ENCODE measurements at places on chromosomes 1 and 21.

DNA sequence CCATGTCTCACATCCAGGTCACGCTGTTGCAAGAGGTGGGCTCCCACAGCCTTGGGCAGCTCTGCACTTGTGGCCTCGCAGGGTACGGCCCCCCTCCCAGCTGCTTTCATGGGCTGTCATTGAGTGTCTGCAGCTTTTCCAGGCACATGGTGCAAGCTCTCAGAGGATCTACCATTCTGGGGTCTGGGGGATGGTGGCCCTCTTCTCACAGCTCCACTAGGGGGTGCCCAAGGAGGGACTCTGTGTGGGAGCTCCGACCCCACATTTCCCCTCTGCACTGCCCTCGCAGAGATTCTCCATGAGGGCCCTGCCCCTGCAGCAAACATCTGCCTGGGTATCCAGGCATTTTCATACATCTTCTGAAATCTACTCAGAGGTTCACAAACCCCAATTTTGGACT lies 219.4 kb downstream of the LRRC7 start:
- DNase-seq, result no peak

- no peak for DNase-seq
Observed at GRCh38 chr1:173413271-173413707, 63.8 kb upstream of the PRDX6 start.

GRCh38 chr21:44681152-44681551 lies 811 bp downstream of the KRTAP12-1 start:
- DNase-seq, result no peak

- DNase-seq, result no peak
Observed at GRCh38 chr1:229159668-229160544, 111.0 kb upstream of the RAB4A start.

GRCh38 chr21:46220275-46220810 lies 8.2 kb downstream of the LSS start:
- no peak for DNase-seq

- no peak for DNase-seq
Observed at GRCh38 chr1:217681806-217682205, 50.7 kb downstream of the SPATA17 start.

GRCh38 chr21:27192281-27192949 lies 225.5 kb upstream of the ADAMTS5 start:
- DNase-seq, result no peak

GRCh38 chr21:17610911-17611310 lies 1.8 kb downstream of the BTG3 start:
- peak; percentile 22 for DNase-seq

DNA sequence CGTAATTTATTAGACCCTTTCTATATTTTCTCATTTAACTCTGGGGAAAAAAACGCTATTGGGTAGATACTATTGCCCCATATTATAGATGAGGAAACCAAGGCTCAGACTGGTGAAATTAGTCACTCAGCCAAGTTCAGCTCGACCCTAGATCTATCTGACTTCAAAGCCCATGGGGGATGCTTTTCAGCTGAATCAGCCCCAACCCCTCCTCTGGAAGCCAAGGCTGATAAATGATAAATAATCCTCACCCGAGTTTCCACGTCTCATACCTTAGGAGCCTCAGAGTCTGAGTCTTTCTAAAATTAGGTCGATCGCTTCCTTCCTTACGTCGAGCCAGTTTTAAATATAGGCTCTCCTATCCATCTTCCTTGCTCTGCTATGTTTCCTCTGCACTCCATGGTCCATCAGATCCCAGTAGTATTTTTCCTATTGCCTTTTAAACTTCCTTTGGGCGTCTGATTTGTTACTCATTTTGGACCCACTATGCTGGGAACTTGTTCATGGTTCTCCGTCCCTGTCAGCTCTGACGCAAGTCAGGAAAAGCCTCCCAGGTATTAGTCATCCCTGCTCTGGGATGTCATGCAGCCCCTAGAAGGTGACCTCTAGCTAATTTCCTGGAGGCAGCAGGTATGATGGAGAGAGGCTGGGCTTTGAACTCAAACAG lies 122.8 kb downstream of the PLPP3 start:
- DNase-seq, result peak; percentile 50

GRCh38 chr1:71979882-71980281 lies 302.5 kb downstream of the NEGR1 start:
- no peak for DNase-seq

GRCh38 chr1:225347123-225347683 lies 80.6 kb downstream of the LBR start:
- DNase-seq, result no peak

- DNase-seq, result peak; percentile 58
Observed at GRCh38 chr1:99481391-99481996, 164.4 kb upstream of the PALMD start.

DNA sequence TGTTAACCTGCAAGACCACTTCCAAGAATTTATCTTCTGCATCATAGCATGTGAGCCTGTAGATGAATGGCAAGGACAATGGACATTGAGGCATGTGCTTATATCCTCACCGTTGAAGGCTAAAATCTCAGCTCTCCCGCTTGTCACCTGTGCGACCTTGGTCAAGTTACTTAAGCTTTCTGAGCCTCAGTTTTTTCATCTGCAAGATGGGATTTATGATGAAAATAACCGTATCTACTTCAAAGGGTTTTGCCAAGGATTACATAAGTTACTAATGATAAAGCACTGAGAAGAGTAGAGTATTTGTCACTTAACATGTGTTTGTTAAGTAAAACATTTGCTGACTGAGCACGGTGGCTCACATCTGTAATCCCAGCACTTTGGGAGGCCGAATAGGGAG lies 14.9 kb downstream of the RAP1GAP start:
- no peak for DNase-seq

DNA sequence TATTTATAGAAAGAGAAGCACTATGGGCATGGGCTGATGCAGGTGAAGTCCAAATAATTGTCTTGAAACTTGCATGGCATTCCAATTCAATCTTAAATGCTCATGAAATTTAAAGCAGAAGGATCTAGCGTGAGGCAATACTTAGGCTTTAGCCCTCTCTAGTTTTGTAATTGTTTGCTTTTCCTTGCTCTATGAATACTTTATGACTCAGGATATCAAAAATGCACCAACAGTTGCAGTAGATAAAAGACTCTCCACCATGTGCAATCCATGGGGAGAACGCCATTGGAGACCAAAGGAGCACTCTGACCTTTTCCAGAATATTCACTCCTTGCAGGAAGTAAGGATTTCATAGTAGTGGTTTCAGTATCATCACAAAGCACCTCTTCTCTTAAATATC lies 436.4 kb downstream of the LRRIQ3 start:
- no peak for DNase-seq

DNA sequence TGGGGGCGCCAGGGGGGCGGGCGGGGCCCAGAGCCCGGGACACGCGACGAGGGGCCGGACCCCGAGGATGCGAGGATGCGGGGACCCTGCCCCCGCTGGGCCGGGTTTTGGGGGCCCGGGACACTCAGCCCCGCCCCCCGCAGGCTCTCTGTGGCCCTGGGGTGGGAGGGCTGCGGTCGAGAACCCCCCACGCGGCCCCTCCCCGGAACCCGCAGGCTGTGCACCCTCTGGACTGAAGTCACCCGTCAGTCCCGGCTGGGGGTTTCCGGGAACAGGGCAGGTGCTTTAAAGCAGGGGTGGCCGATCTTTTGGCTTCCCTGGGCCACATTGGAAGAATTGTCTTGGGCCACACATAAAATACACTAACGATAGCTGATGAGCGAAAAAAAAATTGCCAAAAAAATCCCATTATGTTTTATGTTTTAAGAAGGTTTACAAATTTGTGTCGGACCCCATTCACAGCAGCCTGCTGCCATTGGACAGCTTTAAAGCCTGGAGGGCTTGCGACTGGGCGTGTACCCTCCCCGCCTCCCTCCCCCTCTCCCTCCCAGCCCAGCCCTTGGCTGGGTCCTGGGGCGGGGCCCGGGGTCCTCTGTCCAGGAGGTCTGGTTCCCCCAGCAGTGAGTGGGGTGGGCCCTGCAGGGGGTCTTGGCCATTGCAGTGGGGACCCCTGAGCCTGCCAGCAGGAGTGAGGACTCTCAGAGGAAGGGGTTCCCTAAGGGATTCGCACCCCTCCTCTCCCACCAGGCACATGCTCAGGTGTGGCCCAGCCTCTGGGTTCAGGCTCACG lies 21.6 kb upstream of the C1orf159 start:
- no peak for DNase-seq

DNA sequence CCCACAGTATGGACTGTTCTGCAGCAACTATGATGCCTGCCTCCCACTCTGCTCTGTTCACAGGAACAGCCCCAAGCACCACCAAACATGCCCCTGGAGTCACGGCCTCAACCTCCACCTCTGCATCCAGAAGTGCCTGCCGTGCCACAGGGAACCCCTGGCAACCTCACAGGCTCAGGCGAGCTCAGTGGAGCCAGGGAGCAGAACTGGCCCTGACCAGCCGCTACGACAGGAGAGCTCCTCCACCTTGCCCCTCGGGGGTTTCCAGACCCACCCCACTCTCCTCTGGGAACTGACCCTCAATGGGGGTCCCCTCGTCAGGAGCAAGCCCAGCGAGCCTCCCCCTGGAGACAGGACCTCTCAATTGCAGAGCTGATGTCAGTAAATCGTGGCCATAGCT lies 13.0 kb downstream of the MRAP start:
- no peak for DNase-seq

DNA sequence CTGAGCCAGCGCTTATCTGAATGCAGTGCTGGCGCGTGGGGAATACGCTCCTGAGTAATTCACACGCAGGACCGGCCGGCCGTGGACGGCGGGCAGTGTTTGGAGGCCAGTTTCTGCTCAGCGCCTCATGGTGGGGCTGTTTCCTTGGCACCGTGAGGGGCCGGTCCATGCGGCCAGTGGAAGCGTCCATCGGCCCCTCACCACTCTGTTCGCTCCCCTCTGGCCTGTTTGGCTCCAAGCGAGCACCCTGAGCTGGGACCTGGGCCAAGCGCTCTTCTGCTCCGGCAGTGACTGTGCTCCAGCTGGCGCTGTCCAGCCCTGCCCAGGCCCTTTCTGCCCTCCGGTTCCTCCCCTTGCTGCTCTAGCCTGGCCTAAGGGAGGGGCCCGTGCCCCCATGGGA lies 16.3 kb upstream of the PLCH2 start:
- peak; percentile 11 for DNase-seq

GRCh38 chr1:160264795-160265307 lies 2.5 kb upstream of the DCAF8 start:
- DNase-seq, result no peak

DNA sequence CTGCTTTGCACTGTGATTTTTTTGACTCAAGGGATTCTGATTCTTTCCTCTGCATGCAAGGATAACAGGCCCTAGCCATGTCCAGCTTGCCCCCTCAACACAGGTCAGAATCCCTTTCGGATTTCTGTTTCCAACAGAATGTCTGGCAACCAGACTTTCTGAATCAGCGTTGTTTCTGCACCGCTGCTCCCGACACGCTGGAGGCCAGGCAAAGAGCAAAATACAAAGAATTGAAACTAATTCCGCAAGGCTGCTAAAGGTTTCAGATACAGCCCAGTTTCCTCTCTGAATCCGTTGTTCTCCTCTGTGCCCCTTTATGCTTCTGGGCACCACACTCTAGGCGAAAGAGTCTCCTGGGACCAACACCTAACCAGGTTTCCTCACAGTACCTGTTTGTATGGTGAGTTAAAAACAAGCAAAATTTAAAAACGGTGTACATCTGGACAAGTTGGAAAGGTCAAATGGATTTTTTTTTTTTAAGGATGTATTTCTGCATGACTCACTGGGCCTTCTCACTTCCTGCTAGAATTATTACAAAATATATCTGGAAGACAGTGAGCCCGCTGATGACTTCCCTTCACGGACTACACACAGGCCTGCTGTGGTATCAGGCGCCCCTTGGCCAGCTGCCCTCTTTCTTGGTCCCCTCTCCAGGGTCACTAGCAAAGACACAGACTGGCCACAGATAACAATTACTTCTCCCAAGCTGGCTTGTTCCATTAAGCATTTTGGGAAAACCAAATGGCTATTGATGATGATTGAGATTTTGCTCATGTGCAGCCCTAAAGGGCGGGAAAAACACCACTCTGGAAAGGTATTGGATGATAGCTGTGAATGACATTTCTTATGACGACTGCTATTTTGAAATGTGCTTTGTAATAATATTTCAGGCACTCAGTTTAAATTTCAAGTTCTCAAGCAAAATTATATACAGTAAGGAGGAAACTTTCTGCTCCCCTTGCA lies 118.3 kb downstream of the TGFB2 start:
- DNase-seq, result peak; percentile 89

DNA sequence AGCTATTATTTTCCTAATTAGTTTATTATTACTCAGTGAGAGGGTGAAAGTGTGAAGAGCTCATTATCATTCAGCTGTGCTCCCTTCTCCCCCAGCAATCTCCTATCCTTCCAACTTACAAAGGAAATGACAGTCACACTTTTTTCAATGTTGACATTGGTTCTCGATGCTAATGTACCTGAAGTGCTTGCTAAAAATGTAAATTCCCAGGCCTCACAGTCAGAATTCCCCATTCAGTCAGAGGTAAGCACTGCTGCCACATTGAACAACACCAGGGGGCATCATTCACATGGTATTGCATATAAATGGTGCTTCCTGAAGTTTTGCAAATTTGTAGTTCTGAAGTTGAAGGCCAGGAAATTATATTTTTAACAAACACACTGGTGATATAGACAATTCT lies 132.7 kb upstream of the FOXD3 start:
- DNase-seq, result no peak

DNA sequence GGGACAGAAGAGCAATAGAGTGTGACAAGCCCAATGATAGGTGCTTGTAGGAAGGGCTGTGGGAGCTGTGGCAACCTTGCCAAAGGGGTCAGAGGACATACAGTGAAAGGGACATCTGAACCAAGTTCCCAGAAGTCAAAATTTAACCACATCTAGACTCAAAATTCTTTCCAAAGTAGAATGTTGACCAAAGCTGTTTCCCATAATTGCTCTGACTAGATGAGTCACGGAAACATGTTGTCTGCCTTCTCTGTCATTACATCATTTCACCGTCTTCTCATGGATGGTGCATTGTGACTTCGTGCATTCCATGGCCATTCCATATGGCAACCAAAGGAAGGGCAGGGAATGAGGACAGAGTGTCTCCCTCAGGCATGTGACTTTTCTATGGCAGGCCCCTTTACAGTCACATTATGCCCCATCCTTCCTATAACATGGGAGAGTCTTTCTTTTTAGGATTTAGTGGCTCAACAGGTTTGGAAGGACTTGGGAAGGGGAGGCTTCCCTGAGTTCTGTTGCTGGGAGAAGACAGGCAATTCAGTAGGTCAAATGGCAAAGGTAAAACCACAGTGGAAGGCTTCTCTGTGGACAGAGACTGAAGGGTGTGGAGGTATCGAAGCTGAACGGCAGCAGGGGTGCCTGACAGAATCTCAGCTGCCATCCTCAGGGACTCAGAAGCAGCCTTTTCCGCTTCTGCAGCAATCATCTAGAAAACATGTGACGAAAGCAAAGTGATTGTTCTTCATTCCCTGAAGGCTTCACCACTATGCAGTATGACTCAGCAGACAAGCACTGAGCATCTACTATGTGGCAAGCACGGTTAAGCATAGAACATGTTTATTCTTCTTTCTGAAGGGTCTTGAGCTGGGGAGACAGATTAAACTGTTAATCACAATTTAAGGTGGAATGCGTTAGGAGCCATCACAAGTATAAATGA lies 24.7 kb downstream of the NPHS2 start:
- peak; percentile 68 for DNase-seq

GRCh38 chr1:182684116-182684828 lies at the start of gene RGS8:
TSS of gene RGS8 (minus strand) at chr1:182684587. CDS start at chr1:182669649, 14,938 bp downstream.
- DNase-seq, result no peak

- peak; percentile 61 for DNase-seq
Observed at GRCh38 chr1:89451011-89451410, 73.6 kb upstream of the LRRC8B start.
